ENCODE measurements at places on chromosomes 6 and 20. TPM values are rescaled to one million over a fixed set of nuclear protein-coding genes. Genes with fewer than 3 reads are reported as not detected.

- no peaks in the 10 kb centered on the region for H3K4me1 ChIP-seq
- H3K27ac ChIP-seq, result no peak overlapping the region
- H3K27me3 ChIP-seq, result peaks cover 41% of the 10 kb centered on the region
- no peaks in the 10 kb centered on the region for H3K36me3 ChIP-seq
- DNase-seq, result no peak
- no peak overlapping the region for H3K4me3 ChIP-seq
These were observed 32.5 kb downstream of the VSTM2L start for GRCh38 chr20:37935435-37935834.

DNA sequence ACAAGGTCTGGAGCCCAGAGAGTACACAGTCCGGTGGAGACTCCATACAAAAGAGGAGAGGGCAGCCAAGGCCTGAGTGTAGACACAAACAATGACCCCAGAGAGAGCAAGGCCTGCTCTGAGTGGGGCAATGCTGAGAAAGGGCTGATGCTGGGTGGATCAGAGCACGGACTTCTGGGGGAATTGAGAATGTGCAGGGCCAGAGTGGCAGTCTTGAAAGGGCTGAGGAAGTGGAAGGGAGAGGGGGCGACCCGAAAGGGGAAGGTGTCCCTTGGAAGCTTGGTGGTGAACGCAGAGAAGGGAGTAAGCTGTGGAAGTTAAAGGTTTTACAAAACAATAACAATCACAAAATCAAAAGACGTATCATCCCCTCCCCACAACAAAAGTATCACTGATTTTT lies 12.0 kb upstream of the GRM4 start:
- no peaks in the 10 kb centered on the region for H3K36me3 ChIP-seq
- no peaks in the 10 kb centered on the region for H3K4me1 ChIP-seq
- H3K27ac ChIP-seq, result no peak overlapping the region
- no peak for DNase-seq
- no peak overlapping the region for H3K4me3 ChIP-seq

DNA sequence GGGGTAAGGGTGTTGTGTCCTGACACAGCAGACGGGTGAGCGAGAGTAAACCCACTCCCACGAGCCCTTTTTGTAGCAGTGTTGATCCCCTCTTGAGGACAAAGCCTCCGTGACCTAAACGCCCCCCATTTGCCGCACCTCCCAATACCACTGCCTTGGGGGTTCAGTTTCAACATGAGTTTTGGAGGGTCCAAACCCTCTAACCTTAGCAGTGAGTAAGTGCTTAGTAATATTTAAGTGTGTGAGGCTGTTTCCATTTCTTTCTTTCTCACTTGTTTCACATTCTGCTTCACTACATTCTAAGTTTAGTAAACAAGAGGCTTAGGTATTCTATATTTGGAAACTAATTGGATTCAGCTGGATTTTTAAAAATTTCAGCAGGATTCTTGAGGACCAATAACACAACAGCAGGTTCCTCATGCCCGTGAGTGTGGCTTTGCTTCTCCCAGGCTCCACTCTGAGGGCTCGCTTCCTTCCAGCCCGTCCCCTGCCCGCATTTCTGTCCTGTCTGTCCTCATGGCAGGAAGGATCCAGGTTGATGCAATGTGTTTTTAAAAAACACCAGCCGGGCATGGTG lies 41.2 kb downstream of the SNX9 start:
- no peak overlapping the region for H3K27ac ChIP-seq
- H3K27me3 ChIP-seq, result no peaks in the 10 kb centered on the region
- H3K36me3 ChIP-seq, result peaks cover 32% of the 10 kb centered on the region
- H3K4me1 ChIP-seq, result peaks cover 71% of the 10 kb centered on the region
- no peak for DNase-seq
- no peak overlapping the region for H3K4me3 ChIP-seq

DNA sequence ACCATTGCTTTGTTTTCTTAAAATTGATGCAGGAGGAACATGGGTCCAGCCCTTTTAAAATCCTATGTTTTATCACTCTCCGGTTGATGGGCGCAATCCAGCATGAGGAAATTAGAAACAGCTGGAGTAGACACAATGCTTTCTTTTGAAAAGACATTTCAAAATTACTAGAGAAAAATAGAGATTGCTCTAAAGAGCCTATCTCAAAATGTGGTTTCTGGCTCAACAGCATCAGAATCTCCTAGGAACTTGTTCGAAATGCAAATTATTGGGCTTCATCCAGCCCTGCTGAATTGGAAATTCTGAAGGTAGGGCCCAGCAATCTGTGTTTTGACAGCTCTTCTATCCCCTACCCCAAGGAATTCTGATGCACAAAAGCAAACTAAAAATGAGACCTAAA lies 190.8 kb upstream of the BMP2 start:
- H3K27ac ChIP-seq, result no peak overlapping the region
- no peak for DNase-seq
- no peaks in the 10 kb centered on the region for H3K36me3 ChIP-seq
- H3K27me3 ChIP-seq, result no peaks in the 10 kb centered on the region

GRCh38 chr6:143125864-143126573 lies 65.3 kb downstream of the AIG1 start:
- no peak overlapping the region for H3K4me3 ChIP-seq
- H3K27me3 ChIP-seq, result no peaks in the 10 kb centered on the region
- no peak overlapping the region for H3K27ac ChIP-seq
- peaks cover 3% of the 10 kb centered on the region for H3K4me1 ChIP-seq
- H3K36me3 ChIP-seq, result peaks cover 4% of the 10 kb centered on the region

- no peaks in the 10 kb centered on the region for H3K36me3 ChIP-seq
- no peaks in the 10 kb centered on the region for H3K4me1 ChIP-seq
- no peak for DNase-seq
- no peaks in the 10 kb centered on the region for H3K27me3 ChIP-seq
- H3K27ac ChIP-seq, result no peak overlapping the region
These were observed 52.6 kb downstream of the HECA start for GRCh38 chr6:139187489-139187888.

- no peak for DNase-seq
- no peaks in the 10 kb centered on the region for H3K4me1 ChIP-seq
- no peaks in the 10 kb centered on the region for H3K36me3 ChIP-seq
These were observed 81.7 kb downstream of the PERP start for GRCh38 chr6:138025528-138025978.

RAET1L gene
- polyA plus RNA-seq, result not detected

BEND3 gene
- polyA plus RNA-seq, result 2.5 TPM

SRPK1 gene
- polyA plus RNA-seq, result 116 TPM

OXT gene
- polyA plus RNA-seq, result not detected
